ENCODE measurements at places on chromosomes 1 and 21.

GRCh38 chr1:87956072-87956471 is 627.4 kb downstream of the LMO4 start:
- DNase-seq = no peak

GRCh38 chr1:161324020-161324419 is 9.8 kb downstream of the SDHC start:
- no peak for DNase-seq

DNA sequence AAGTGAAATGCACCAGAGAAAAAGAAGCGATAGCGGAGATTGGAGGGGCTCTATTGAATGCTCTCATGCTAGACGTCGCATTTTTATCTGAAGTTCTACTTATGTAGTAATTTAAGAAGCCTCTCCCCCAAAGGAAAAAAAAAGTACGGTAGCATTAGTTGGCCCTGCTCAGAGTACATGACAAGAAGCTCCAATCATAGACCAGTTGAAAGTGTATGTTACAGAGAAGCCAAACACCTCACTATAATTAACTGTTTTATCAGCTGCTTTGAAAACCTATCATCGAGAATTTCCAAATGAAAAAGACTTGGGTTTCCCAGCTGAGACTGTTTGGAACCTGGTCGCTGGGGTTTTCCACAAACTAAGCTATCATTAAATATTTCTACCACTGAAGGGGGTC is 19.6 kb upstream of the OVAAL start:
- no peak for DNase-seq

- DNase-seq = no peak
These were observed 585 bp downstream of the ADGRL4 start for GRCh38 chr1:79005945-79006344.

- DNase-seq = no peak
These were observed 55.4 kb downstream of the XCL1 start for GRCh38 chr1:168631671-168632400.

- DNase-seq = no peak
These were observed 30.9 kb upstream of the PWP2 start for GRCh38 chr21:44076316-44076715.

DNA sequence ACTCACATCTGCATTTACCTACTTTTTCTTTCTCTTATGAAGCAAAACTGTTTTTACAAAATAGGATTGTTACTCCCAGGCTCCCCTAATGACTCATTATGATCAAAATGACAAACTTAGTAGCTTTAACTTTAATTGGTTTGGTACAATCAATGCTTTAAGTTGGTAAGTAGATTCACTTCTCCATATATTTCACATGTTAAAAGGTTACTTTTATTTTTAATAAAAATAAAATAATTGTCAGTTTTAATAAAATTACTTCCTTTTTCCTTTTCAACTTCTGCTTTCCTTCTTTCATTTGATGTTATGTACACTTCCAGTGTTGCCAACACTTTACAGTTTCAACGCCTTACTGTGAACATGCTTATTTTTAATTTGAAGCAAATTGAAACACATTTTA is 477.6 kb downstream of the SETD4 start:
- DNase-seq = no peak

DNA sequence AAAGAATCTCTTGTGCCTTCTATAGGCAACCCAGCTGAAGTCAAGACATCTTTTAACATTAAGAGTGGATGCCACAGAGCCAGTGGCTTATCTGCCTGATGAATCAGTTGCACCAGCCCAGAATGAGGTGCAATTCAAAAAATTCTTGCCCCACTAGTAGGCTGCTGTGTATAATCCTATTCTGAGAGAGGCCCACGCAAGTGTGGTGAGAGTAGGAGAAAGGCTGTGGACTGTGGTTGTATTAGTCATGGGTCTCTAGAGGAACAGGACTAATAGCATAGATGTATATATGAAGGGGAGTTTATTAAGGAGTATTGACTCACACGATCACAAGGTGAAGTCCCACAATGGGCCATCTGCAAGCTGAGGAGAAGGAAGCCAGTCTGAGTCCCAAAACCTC is 216.4 kb downstream of the LTN1 start:
- DNase-seq = peak; percentile 62

- no peak for DNase-seq
These were observed 143.3 kb downstream of the DENND1B start for GRCh38 chr1:197632005-197632404.

GRCh38 chr1:34926156-34926555 is 3.3 kb downstream of the DLGAP3 start:
- DNase-seq = no peak

DNA sequence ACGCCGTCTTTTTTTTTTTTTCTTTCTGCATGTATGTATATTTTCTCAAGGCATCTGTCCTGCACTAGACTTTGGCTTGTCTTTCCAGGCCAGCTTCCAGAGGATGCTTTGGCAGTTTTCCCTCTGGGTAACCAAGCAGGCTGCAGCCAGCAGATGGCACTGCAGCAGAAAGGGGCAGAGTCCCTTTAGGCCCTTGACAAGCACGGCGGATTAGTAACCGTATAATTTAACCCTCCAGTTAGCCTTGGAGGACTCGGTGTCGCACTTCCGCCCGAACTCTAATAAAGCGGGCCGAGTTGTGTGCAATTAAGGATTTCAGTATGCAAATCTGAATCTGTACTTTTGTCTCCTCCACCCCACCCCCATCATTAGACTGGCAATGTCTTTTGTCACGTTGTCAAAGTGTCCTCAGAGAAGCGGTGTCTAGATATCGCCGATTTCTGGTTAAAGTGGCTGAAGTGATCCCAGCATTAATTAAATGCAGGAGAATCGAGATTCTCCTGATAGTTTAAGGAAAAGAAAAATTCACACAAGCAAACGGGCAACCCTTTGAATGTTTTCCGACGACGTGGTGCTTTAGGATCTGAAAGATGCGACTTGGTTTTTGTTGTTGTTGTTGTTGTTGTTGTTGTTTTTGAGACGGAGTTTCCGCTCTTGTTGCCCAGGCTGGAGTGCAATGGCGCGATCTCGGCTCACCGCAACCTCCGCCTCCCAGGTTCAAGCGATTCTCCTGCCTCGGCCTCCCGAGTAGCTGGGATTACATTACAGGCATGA is 1.1 kb upstream of the TMEM167B start:
- peak; percentile 61 for DNase-seq

DNA sequence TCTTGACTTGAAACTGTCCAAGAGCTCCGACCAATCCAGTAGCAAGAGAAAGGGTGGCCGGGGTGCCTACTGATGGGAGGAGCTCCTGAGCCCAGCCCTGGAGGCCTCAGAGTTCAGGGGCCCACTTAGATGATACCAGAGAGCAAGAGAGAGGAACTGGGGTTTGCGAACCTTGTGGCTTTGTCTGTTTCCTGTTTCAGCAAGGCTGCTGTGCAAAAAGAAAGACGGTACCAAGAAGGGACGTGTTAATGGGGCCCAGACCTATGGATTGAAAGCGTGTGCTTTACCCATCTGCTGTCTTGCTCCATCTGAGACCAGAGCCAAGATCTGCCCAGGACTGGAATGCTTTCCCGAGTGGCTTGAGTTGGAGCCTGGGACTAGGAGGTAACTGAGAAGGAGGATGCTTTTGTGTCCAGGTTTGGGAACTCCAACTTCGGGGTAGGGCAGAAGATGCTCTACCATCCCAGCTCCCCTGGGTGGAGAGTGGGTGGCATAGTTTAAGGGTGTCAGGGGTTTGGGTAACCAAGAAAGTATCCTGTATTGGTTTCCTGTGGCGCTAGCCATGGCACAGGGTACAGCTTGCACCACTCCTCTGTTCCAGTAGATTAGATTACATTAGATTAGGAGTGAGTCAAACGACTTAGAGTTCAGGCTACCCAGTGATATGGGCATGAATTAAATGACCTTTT is at the start of gene TRAF3IP3:
Gene TRAF3IP3, plus strand, starts transcription at position 128 of the 689 bp plus-strand sequence. CDS start 3,987 bp downstream, outside the sequence.
- DNase-seq = peak; percentile 87

DNA sequence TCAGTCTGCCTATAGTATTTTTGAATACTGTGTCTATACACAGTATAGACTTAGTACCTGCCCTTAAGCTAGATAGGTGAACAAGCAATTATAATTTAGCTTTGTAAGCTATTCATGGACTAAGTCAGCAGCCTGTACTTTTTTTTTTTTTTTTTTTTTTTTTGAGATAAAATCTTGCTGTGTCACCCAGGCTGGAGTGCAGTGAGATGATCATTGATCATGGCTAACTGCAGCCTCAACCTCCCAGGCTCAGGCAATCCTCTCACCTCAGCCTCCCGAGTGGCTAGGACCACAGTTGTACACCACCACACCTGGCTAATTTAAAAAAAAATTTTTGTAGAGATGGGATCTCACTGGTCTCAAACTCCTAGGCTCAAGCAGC is 17.3 kb downstream of the ITSN1 start:
- no peak for DNase-seq

DNA sequence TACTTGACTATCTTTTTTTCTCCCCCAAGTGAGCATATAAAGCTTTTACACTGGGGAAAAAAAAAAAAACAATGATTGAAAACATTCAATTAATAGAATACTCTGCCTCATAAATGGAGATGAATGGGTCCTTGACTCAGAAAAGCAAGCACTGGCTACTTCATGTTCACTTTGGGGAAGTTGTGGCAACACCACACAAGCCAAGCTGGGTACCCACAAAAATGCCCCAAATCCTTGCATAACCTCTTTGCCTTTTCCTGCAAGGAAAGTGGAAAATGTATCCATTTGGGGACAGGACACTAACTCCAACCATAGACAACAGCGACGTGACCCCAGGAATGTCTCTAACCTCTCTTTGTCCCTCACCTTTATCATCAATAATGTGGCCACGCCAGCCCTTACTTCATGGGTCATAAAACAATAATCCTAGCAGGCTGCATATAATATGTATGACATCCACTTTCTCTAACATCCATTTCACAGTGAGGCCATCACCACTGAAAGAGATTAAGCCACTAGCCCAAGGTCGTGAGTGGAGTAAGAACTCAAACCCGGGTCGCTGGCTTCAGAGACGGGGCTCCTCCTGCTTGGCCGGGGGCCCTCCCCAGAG is 2.3 kb downstream of the ECE1 start:
- no peak for DNase-seq

GRCh38 chr1:5253036-5253435 is 598.6 kb downstream of the AJAP1 start:
- DNase-seq = no peak

- DNase-seq = no peak
These were observed 77.6 kb downstream of the MATN1 start for GRCh38 chr1:30645807-30646206.

DNA sequence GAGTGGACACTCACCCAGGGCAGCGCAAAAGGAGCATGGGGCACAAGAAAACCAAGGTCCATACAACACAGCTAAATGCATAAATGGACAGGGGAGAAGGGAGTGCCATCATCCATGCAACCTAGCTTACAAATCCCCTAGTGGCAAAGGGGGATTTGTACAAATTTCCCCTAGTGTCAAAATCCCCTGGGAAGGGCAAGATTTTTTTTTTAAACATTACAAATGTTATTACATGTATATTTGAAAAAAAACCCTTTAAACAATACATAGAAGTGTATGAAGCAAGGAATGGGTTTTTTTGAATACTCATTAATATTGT is 89.6 kb upstream of the IVNS1ABP start:
- DNase-seq = no peak

DNA sequence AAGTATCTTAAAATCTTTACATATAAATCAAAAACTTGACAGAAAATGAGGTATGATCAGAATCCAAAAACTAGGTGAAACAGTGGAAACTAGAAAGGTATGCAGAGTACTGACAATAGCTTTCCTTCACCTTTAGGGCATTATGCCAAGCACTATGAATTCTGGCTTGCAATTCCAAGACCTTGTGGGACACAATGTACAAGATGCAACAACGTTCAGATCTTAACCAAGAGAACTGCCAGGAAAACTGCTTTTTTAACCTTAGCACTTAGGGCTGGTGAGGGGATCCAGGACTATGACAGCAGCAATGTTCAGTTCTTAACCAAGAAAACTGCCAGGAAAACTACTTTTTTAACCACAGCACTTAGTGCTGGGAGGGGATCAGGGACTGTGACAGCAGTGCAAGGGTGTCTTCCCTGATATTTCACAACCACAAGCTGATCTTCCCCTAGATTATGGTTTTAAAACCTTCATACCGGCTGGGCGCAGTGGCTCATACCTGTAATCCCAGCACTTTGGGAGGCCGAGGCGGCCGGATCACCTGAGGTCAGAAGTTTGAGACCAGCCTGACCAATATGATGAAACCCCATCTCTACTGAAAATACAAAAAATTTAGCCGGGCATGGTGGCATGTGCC is 22.3 kb downstream of the FOXJ3 start:
- no peak for DNase-seq

- DNase-seq = no peak
These were observed 100.5 kb upstream of the HMGB4 start for GRCh38 chr1:33763406-33763805.

- no peak for DNase-seq
These were observed 5.9 kb downstream of the PLOD1 start for GRCh38 chr1:11940260-11940921.

GRCh38 chr1:44673675-44674112 is 587 bp downstream of the TMEM53 start:
- DNase-seq = no peak

- peak; percentile 70 for DNase-seq
These were observed 512 bp downstream of the PIAS3 start for GRCh38 chr1:145858238-145858900.

GRCh38 chr1:6300342-6301048 is 39.6 kb upstream of the GPR153 start:
- no peak for DNase-seq

All from activated CD4-positive, alpha-beta T cell treated with anti-CD3 and anti-CD28 coated beads, Interleukin-2, amount 50 U/mL, for 48 hours (primary cell).